ENCODE measurements at places on chromosomes 5 and 9.

DNA sequence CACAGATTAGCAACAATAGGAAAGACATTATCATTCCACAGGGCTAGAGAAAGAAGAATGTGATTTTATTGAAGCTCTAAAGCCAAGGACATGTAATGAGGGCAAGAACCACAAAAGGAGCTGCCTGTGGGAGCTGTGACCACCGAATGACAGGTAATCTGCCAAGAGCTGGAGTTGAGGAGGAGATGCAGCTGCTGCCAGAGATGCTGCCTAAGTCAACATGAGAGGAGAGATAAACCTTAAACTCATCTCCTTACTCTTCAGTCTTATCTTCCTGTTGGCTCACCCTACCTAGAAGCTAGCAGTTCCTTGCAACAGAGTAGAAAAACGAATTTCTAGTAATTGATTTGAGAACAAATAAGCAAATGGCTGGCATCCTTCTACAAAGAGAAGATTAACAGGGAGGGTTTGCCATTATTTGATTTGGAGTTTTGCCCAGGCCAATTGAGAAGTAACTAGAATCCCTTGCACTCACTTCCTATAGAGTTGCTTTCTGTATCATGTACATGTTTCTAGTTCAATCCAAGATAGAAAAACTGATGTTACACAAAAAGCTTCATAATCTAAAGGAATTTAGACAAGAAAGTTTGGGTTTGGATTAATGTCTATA, 539.2 kb downstream of the TLE1 start:
- DNase-seq: no peak

GRCh38 chr5:41871852-41872251, 1.6 kb upstream of the OXCT1 start:
- no peak for DNase-seq

DNA sequence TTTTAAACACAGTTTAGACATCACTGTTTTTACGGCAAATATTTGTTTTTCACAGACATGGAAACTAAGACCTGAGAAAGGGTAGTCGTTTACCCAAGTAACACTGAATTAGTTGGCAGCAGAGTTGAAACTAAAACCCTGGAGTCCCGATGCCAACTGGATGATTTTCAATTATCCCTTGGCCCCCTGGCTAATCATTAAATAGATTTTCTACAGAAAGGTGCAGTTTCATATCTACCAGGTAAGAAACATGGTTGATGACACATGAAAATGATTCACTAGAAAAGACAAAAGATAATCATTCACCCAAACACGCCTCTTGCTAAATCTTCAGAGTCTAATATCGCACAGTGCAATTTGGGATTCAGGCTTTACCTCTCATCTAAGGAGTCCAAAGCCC, 136.9 kb downstream of the SEMA5A start:
- DNase-seq: no peak

DNA sequence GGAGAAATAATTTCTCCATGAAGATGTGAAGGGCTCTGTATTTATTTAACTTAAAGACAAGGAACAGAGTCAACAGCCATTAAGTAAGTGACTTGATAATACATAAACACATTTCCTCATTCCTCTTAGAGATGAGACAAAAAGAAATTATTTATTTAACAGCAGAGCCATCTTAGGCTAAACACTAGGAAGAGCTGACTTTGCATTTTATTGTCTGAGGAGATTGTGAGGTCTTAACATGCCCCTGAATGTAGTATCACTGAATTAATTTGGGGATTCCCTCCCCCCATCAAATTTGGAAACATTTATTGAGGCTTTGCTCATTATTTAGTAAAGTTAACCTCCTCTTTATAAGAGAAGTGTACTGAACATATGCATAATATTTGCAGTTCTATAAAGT, 35.2 kb downstream of the TAS2R1 start:
- no peak for DNase-seq

GRCh38 chr5:20369518-20369885, 381.5 kb upstream of the CDH18 start:
- DNase-seq: peak; percentile 41

- no peak for DNase-seq
Observed at GRCh38 chr5:156378159-156378558, 51.2 kb downstream of the SGCD start.

DNA sequence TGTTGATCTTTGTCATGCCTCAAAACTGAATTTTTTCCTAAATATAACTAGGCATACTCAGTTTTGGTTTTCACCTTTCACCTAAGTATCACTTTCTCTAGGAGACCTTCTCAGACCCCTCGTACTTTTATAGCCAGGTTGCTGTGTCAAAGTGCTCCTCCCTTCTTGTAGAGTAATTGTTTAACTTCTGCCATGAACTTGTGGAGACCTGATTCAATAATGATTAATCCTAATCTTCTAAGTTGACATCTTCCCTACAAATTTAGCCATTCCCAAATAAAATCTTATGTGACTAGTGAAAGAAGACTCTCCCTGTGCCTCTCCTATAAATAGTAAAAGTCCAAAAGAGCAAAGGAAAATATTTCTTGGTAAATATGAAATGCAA, 159.8 kb downstream of the SPATA31D1 start:
- no peak for DNase-seq

DNA sequence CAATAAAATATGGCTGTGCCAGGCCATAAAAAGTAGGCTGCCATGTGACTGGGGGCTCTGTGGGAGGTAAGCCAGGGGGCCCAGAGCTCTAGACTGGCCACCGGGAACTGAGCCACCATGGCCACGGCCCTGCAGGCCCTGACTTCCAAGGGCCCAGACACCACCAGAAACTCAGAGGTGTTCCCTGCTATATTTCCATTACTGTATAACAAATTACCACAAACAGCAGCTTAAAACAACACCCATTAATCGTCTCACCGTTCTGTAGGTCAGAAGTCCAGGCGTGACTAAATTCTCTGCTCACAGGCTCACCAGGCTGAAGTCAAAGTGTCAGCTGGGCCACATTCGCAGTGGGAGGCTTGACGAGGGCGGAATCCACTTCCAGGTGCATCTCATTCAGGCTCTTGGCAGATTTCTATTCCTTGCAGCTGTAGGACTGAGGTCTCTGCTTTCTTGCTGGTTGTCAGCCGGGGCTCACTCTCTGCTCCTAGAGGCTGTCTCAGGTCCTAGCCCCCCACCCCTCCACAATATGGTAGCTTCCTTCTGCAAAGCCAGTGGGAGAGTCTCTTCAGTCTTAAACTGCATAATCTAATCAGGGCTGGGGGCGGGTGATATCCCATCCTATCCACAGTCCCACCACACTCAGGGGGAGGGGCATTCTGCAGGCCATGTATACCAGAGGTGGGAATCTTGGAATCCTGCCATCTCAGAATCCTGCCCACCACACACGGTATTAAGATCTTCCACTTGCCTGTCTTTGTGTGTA, 125.4 kb downstream of the C5orf15 start:
- DNase-seq: no peak

GRCh38 chr9:73170185-73170957, 18.7 kb downstream of the ANXA1 start:
- DNase-seq: no peak

- DNase-seq: no peak
Observed at GRCh38 chr9:78807286-78807685, 510.4 kb downstream of the PSAT1 start.

- peak; percentile 95 for DNase-seq
Observed at GRCh38 chr5:137072361-137073115, 426.6 kb downstream of the SPOCK1 start.

DNA sequence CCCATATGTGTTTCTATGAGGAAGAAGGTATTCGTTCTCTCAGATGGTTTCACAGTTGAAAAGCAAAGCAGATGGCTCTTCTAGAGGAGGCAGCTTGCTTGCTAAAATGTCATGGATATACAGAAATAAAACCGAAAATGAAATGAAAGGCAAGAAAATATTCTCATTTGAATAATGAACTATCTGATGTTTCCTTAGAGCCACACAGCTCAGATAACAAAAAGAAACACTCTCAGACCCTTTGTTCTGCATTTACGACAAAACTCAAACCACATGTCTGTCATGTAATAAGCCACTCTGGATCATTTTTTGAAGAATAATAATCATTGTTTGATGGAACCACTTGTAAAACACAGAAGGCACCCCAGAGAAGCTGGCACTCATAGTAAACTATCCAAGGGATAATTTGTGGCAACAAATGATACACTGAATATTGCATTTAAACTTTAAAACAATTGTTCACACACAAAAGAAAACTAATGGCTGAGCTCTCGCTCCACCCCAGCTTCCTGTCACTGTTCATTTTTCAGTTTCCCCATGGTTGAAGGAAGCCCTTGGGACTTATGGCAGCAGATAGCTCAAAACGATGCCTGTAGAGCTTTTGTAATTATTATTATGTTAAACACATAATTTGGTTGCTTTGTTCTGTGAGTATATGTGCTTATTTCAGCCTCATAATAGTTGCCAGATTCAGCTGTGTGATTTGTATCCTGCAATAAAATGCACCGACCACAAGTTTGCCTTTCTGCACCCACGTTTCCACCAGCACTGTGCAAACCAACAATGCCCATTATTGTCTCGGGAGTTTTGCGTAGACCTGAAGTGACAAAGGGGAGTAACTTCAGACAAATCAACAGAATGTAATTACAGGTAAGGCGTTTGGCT, 256.0 kb downstream of the TMEM167A start:
- no peak for DNase-seq

DNA sequence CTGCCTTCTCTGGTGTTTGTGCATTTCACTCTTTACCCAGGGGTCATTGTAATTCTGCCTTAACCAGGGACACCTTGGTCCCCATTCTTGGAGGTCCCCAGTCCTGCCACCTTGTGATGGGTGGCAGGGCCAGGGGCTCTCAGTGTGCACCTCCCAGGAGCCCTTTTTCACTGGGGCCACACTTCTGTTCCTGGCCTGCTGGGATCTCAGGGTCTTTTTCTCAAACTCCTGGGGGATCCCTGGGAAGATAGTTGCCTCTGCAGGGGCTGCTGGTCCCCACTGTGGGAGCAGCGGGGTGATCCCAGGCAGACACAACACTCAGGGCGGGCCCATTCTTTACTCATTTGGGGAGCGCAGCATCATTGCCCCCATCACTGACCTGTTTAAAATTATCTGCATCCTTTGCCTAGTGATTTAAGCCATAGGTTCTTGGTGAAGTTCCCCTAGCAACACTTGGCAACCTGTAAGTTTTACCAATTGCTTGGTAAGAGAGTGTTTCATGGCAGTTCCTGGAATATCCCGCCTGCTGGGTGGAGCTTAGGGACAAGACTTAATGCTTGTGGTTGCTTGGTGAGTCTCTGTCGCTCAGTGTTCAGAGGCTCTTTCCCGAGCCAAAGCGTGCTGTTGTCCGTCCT, 15.7 kb downstream of the PHF2 start:
- peak; percentile 48 for DNase-seq

GRCh38 chr9:125638239-125639045, 68.6 kb downstream of the MAPKAP1 start:
- no peak for DNase-seq

DNA sequence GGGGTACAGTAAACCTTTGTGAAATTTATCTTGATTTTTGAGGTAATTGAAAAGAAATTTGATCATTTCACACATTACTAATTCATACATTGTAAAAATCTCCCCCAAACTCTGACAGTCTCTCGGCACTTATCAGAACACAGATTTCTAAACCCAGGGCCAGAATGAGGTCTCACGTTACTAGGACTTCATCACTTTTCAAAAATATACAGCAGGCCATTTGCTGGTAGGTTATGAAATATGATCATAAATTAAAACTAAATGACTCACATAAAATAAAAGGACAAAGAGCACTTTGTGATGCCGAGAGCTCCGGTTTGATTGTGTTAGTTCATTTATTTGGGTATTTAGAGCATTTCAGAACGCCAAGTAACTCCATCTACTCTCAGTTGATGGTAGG, 17.0 kb downstream of the MSX2 start:
- no peak for DNase-seq

- DNase-seq: no peak
Observed at GRCh38 chr5:178236679-178237078, 4.1 kb upstream of the PHYKPL start.

DNA sequence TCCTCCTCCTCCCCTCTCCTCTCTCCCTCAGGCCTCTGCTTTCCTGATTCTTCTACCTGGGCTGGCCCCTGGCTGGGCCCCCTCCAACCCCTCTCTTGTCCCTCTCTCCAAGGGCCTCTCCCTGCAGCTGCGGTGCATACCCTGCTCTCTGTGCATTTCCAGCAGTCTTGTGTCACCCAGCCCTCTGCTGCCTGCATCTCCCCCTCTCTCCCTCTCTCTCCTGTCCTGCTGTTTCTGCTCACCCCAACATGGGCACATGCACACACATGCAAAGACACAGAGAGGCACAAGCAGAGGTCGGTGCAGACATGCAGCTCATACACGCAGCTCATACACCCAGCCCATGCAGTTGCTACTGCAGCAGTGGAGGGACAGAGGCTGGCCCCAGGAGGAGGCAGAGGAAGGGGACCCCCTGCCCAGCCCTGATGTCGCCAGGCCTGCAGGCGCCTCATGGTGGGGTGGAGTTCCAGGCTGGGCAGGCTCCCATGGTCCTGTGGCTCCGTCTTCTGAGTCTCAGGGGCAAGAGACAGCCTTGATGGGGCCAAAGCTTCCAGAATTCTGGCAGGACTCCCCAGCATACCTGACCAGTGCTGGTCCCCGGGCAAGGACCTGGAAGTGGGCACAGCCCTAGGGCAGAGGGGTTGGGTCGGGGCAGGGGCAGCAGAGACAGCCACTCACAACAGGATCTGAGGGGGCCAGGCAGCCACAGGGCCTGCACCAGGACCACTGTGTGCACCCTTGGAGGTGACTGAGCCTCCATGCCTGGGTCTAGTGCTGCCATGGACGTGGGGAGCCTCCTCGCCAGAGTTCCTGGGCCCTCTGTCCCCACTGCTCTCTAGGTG, 216.9 kb downstream of the C9orf50 start:
- DNase-seq: no peak

- no peak for DNase-seq
Observed at GRCh38 chr5:14201325-14202045, 58.3 kb downstream of the TRIO start.

- peak; percentile 28 for DNase-seq
Observed at GRCh38 chr9:10059044-10059443, 553.8 kb downstream of the PTPRD start.

GRCh38 chr5:92841604-92842155, 739.3 kb downstream of the NR2F1-AS1 start:
- DNase-seq: no peak

GRCh38 chr9:7567687-7568086, 231.9 kb downstream of the DMAC1 start:
- no peak for DNase-seq
